Thoracic aorta (tissue), 2 donors: ENCODE measurements at places on chromosomes 13 and 19.

- no peak for DNase-seq
Measured at GRCh38 chr13:76668141-76668540, 218.1 kb downstream of the KCTD12 start.

GRCh38 chr19:46240693-46241092 lies 11.2 kb downstream of the IGFL1 start:
- no peak for DNase-seq

DNA sequence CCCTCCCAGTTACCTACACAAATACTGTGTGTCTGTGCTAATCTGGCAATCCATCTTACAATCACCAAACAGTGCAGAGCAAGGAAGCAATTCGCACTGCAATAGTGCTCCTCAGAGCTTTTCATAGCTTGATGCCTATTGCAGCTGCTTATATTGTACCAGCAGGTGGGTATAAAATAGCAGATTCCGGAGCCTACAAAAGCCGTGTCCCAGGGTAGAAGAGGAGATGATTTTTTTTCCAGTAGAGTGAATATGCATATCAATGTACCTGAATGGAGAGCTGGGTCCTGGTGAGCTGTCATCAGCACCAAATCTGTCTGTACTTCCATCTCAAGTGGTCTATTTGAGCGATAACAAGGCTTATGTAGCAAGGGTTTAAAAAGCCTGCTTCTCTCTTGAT lies 668.4 kb downstream of the DIAPH3 start:
- DNase-seq: no peak

GRCh38 chr13:24052547-24053518 lies 107.7 kb upstream of the SPATA13 start:
- no peak for DNase-seq

GRCh38 chr19:38250428-38250820 lies 5.8 kb downstream of the PPP1R14A start:
- DNase-seq: no peak
